ENCODE measurements at places on chromosomes 4 and X. TPM values are rescaled to one million over a fixed set of nuclear protein-coding genes. Genes with fewer than 3 reads are reported as not detected.

Gene ZNF157
- total RNA-seq: 0.35 TPM

GRCh38 chrX:79096145-79096556, 48.3 kb upstream of the GPR174 start:
- H3K36me3 ChIP-seq: no peaks in the 10 kb centered on the region
- peak; percentile 4 for DNase-seq
- no peaks in the 10 kb centered on the region for H3K4me1 ChIP-seq
- H3K27me3 ChIP-seq: peaks cover 2% of the 10 kb centered on the region
- H3K27ac ChIP-seq: no peak overlapping the region

Gene NHSL2
- total RNA-seq: 7.8 TPM

- H3K27ac ChIP-seq: no peak overlapping the region
- no peak overlapping the region for H3K4me3 ChIP-seq
- no peaks in the 10 kb centered on the region for H3K27me3 ChIP-seq
- H3K36me3 ChIP-seq: no peaks in the 10 kb centered on the region
These were observed 6.4 kb downstream of the HSPA4L start for GRCh38 chr4:127788517-127788916.

DNA sequence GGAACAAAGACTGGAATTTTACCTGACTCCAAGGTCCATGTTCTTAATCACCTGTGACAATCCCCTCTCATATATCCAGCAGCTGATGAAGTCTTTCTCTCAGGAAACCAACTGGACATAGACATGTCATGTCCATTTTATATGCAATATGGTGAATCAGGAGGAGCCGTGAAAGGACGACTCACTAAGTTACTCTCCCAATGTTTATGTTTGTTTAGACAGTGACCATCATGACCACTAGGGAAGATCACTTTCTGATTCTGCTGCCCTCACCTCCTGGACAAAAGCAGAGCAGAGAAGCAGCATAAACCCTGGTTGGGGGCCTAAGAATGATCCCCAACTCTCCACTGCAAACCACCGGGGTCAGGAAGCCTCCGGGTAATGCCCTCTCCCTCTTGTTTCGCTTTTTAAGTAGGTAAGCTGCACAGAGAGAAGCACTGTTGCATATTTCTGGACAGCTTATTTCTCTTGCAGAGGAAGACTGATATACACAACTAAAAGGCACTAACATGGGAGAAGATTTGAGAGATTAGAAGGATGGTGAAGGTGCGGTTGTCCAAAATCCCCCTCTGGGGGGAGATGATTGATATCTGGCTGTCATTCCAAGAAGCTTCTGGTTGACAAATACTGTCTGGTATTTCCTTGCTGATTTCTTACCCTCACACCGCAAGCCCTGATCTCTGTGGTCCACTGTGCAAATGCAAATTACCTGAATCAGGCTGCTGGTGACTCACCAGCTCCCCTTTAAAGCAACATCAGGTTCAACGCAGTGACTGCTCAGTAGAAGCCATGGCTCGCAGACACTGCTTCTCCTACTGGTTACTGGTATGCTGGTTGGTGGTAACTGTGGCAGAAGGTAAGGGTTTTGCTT, at the start of gene ODAPH:
ODAPH (plus strand) TSS at position 773 of the 871 bp plus-strand sequence; CDS start at position 790, 17 bp downstream.
- no peak within 1 kb of the TSS for H3K27ac ChIP-seq
- H3K4me3 ChIP-seq: no peak within 1 kb of the TSS
- DNase-seq: no peak
- no peaks in the 10 kb centered on the region for H3K36me3 ChIP-seq
- H3K4me1 ChIP-seq: no peaks in the 10 kb centered on the region

Gene SERTM2
- 0.49 TPM for total RNA-seq

Gene FABP2
- not detected for total RNA-seq

DNA sequence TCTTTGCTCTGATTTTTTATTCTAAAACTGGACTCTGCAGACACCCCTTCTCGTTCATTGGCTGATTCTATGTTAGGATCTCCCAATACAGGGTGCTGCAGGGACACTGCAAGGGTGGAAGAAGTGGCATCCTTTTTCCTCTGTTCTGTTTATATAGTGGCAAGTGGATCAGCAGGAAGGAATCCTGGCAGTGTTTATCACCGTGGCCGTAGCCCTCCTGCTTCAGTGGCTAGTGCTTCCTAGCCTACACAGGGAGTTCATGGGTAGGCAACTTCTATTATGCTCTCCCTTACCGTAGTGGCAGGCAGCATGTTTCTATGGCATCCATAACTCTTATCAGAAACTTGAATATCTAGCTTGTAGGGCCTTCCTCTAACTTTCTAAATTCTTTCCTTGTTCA, 6.4 kb upstream of the AP1AR start:
- no peaks in the 10 kb centered on the region for H3K4me1 ChIP-seq
- no peak for DNase-seq
- H3K27ac ChIP-seq: no peak overlapping the region
- H3K36me3 ChIP-seq: no peaks in the 10 kb centered on the region

GRCh38 chrX:68703369-68703768, 55.9 kb downstream of the STARD8 start:
- no peak for DNase-seq
- H3K36me3 ChIP-seq: no peaks in the 10 kb centered on the region
- peak overlapping the region; percentile 51 for H3K27ac ChIP-seq
- peaks cover 65% of the 10 kb centered on the region for H3K27me3 ChIP-seq
- H3K4me3 ChIP-seq: no peak overlapping the region

Gene MAGEA9B
- total RNA-seq: not detected

GRCh38 chrX:13845721-13846378, 29.0 kb upstream of the GPM6B start:
- no peak overlapping the region for H3K4me3 ChIP-seq
- no peak overlapping the region for H3K27ac ChIP-seq
- peaks cover 10% of the 10 kb centered on the region for H3K27me3 ChIP-seq
- H3K36me3 ChIP-seq: no peaks in the 10 kb centered on the region
- no peaks in the 10 kb centered on the region for H3K4me1 ChIP-seq

DNA sequence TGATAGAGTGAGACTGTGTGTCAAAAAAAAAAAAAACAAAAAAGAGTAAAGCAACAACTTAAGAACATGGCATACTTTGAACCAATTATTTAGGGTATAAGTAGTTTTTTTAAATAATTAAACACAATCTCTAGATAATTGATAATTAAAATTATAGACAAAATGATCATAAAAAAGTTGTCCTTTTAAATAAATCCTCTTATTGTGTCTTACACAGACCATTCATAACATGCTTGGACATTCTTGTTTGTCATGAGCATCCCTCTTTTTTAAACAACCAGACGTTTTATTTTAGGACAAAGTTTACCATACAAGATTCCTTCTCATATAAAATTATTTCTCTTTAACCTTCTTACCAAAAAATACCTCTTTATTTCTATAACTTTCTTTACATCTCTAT, 35.1 kb downstream of the SPCS3 start:
- no peak overlapping the region for H3K4me3 ChIP-seq
- no peaks in the 10 kb centered on the region for H3K36me3 ChIP-seq
- DNase-seq: no peak
- no peaks in the 10 kb centered on the region for H3K4me1 ChIP-seq
- no peak overlapping the region for H3K27ac ChIP-seq
- no peaks in the 10 kb centered on the region for H3K27me3 ChIP-seq

GRCh38 chrX:130118441-130119311, 8.4 kb upstream of the ELF4 start:
- peaks cover 20% of the 10 kb centered on the region for H3K27me3 ChIP-seq
- DNase-seq: peak; percentile 88
- no peak overlapping the region for H3K4me3 ChIP-seq
- H3K4me1 ChIP-seq: peaks cover 37% of the 10 kb centered on the region
- peak overlapping the region; percentile 87 for H3K27ac ChIP-seq
- no peaks in the 10 kb centered on the region for H3K36me3 ChIP-seq

DNA sequence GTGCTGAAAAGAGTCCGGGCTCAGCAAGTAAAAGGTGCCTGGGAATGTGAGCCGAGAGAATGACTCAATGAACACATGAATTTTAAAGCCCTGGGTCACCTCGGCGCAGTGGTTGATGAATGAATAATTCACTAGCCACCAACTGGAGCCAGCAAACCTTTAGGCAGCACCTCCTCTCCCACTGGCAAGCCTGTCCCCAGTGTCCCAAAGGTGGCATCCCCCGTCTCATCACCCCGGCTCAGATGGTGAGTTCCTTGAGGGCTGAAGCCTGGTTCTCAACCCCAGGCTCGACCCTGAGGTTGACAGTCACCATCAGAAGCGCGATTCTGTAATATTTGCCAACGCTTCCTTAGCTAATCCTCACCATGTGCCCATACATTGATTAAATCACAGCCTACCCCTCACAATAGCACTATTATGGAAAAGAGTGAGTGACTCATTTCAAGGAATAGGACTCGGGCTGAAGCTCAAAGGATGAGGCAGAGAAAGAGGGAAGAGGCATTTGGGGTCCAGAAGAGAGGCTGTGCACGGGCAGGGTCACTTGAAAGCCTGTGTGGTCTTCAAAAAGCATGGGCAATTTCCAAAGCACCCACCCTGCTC, 2.7 kb upstream of the CCNQ start:
- no peak overlapping the region for H3K27ac ChIP-seq
- H3K27me3 ChIP-seq: peaks cover 4% of the 10 kb centered on the region
- peaks cover 12% of the 10 kb centered on the region for H3K4me1 ChIP-seq
- DNase-seq: no peak

DNA sequence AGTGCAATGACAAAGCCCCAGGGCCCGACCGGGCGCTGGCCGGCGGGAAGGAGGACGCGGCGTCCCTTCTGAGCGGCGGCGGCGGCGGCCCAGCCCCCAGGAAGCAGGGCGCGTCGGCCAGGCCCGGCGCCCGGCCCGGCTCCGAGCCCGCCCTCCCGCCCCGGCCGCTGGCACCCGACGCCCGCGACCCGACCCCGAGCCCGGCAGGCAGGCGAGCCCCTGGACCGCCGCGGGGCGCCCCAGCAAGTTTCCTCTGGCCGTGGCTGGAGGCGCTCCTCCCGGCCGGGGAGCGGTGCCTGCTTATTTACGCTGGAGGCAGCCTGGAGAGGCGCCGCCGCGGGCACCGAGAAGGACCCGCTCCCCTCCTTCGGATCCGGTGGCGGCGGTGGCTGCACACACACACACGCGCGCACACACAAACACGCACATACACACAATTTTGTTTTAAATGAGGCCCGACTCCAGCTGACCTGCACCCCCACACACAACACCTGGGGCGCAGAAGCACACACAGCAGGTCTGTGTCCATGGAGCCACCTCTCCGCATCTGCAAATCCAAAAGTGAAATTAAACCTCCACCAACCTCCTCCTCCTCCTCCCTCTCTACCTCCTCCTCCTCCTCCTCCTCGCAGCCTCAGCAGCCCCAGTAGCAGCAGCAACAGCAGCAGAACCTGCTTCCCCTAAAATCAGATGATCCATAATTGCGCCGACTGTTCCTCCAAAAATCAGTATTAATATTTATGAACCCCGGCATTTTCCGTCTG, 669 bp downstream of the IRF2 start:
- H3K36me3 ChIP-seq: peaks cover 6% of the 10 kb centered on the region
- peak overlapping the region; percentile 95 for H3K27ac ChIP-seq
- no peaks in the 10 kb centered on the region for H3K27me3 ChIP-seq
- DNase-seq: peak; percentile 52

GRCh38 chr4:13399257-13399656, 84.9 kb downstream of the RAB28 start:
- no peaks in the 10 kb centered on the region for H3K36me3 ChIP-seq

- peak within 1 kb of the TSS; percentile 62 for H3K27ac ChIP-seq
- peaks cover 15% of the 10 kb centered on the region for H3K4me1 ChIP-seq
- H3K27me3 ChIP-seq: peaks cover 27% of the 10 kb centered on the region
- peak within 1 kb of the TSS; percentile 51 for H3K4me3 ChIP-seq
These were observed at the start of gene FHIP1A for GRCh38 chr4:151408630-151409469. TSS of gene FHIP1A (plus strand) at chr4:151409176. CDS start at chr4:151566260, 157,084 bp downstream.

Gene MAGEA9
- total RNA-seq: not detected

DNA sequence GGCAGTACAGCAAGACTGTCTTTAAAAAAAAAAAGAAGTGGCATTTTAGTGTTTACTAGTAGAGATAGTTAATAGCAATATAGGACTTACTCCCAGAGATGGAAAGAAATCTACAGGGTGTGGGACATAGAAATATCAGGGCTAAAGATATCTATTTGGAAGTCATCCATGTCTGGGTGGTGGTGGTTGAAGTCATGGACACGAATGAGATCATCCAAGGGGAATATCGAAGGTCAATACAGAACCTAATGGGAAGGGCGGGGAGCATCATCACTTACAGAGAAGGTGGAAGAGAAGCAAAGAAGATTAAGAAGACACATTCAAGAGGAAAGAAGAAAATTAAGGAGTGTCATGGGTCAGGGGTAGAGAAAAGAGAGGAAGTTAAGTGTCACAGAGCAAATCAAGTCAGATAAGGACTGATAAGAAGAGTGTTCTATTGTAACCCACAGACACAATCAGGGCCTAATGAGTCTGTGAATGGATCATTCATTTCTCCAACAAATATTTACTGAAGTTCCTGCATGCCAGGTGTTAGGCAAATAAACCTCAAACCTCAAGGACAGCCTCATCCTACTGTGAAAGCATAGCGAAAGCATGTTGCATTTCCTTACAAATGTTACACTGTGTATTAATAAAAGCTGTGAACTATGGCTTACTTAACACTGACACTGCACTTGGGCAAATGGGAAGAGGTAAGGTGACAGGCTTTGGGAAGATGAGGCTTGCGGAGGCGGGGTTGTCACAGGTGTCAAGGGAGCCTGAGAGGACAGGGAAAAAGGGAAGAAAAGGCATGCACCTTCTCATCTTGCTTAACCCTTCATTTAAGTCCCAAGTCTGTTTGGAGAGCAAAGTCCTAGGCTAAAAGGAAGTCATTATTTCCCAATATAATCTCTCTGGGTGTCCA, 65.3 kb downstream of the ELOVL6 start:
- H3K4me1 ChIP-seq: no peaks in the 10 kb centered on the region
- H3K36me3 ChIP-seq: no peaks in the 10 kb centered on the region
- DNase-seq: peak; percentile 21
- no peak overlapping the region for H3K27ac ChIP-seq
- no peaks in the 10 kb centered on the region for H3K27me3 ChIP-seq
- no peak overlapping the region for H3K4me3 ChIP-seq

Gene RGN
- 3.1 TPM for total RNA-seq

DNA sequence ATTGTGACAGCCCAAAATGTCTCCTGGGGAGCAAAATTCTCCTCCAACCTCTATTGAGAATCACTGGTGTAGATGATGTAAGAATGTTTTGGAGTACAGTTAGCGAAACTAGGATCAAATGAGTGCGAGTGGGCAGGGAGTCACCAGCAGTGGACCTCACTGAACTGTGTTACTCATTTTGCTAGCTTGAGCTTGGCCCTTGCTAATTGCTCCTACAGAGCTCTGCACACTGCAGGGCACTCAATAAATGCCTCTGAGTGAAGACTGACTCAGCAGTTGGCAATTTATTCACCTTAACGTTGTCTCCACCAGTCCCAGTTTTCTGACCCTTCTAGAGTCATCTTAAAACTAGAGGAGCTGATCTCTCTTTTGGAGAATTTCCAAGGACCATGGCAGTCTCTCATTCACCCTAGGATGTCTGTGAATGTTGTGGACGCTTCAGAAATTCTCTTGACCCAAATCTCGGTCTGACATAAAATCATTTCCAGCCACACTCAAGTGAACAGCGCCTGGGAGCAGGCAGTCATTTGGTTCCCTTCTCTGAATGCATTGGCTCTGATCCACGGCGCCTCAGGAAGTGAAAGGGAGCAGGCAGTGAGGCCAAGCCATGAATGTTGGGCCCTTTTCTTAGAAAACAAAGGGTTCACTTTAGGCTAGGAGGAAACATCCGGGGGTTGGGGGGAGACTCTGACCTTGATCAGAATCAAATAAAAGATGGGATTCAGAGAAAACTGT, 148.1 kb downstream of the NWD2 start:
- no peaks in the 10 kb centered on the region for H3K27me3 ChIP-seq
- DNase-seq: peak; percentile 72
- no peak overlapping the region for H3K27ac ChIP-seq
- H3K4me3 ChIP-seq: no peak overlapping the region
